ENCODE measurements at places on chromosomes 7 and 10. TPM values are rescaled to one million over a fixed set of nuclear protein-coding genes. Genes with fewer than 3 reads are reported as not detected.

GRCh38 chr10:329361-330099, 194.3 kb downstream of the ZMYND11 start:
- no peak for DNase-seq

DNA sequence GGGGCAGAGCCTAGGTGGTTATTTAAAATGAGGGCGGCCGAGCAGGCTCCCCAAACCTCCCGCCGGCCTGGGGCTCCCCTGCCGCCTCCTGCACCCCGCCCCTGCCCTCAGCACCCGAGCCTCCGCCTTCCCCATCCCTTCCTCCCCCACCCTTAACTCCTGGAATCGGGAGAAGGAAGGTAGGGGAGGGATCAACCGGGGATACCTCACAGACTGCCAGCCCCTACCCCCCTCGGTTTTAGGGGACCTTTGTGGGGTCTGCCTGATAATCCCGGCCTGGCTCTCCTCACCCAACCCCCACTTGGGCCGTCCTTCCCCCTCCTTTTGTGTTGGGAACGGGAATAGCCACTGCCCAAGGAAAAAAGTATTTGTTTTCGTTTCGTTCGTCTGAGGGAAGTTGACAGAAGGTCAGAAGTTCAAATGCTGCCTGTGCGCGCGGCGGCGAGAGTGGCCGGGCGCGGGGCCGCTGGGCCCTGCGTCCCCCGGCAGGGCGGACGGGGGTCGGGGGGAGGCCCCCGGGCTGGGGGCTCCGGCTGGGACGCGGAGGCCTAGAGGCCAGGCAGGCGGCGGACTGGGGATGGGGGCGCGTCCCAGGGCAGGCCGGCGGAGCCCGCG, 2.8 kb downstream of the SHH start:
- no peak for DNase-seq

DNA sequence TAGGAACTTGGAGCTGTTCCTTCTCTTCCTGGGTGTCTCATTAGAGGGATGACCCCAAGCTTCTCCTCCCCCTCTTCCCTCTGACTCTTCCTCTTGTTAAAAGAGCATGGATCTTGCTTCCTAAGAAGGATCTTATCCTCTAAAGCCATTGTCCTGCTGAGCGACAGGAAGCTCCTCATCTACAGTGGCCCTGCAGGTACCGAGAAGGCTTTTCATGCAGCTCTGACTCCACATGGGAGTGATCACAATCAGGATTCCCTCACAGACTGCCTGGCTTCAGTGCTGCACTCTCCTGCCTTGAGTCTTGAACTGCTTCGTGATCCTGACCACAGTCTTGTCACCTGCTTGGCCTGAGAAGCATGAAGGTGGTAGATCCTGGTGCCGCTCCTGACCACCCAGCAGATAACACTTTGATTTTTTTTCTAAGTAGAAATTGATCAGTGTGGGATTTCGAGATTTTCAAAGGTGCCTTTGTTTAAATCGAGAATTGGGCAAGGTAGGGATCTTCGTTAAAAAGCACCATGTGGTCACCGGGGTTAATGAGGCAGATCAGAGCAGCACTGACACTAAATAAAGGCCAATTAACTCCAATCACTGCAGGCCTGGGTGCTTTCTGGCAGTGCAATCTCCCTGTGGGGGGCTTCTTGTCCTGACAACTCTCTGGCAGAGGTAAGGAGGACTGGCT, 376.4 kb downstream of the NRG3 start:
- no peak for DNase-seq

- no peak for DNase-seq
Observed at GRCh38 chr7:114852293-114852692, 69.6 kb upstream of the MDFIC start.

DNA sequence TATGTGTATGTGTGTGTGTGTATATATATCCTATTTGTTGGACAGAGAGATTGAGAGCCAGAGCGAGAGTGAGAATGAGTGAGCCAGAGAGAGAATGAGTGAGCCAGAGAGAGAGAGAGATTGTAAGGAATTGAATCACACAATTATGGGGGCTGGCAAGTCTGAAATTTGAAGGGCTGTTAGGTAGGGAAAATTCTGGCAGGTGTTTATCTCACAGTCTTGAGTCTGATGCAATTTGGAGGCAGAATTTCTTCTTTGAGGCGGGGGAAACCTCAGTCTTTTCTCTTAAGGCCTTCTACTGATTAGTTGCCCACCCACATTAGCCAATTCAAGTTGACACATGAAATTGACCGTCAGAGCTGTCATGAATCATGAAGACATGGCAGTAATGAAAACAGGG, 41.0 kb upstream of the WASL start:
- no peak for DNase-seq

- no peak for DNase-seq
Observed at GRCh38 chr7:116862951-116863670, 724 bp downstream of the CAPZA2 start.

- DNase-seq = no peak
Observed at GRCh38 chr7:12226756-12227155, 15.7 kb downstream of the TMEM106B start.

- no peak for DNase-seq
Observed at GRCh38 chr7:73329861-73330581, 2.1 kb downstream of the FKBP6 start.

DNA sequence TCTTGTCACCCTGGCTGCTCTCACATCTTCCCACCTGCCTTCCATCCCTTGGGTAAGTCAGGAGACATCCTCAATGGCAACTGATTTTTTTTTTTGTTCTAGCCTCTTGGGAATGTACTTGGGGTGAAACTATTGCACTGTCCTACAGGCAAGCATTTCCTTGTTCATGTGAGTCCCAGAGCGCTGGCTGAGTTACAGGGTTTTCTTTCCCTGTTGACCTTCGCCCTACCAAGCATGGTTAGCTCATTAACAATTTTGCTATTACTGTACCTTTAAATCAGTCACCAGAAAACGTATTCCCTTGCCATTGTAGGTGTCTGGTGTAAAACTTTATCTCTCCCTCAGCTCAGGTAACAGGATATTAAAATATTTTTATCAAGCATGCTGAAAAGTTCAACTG, 98.9 kb downstream of the PRLHR start:
- no peak for DNase-seq

- DNase-seq = no peak
Observed at GRCh38 chr7:134431815-134432214, 27.1 kb downstream of the AKR1B1 start.

DNA sequence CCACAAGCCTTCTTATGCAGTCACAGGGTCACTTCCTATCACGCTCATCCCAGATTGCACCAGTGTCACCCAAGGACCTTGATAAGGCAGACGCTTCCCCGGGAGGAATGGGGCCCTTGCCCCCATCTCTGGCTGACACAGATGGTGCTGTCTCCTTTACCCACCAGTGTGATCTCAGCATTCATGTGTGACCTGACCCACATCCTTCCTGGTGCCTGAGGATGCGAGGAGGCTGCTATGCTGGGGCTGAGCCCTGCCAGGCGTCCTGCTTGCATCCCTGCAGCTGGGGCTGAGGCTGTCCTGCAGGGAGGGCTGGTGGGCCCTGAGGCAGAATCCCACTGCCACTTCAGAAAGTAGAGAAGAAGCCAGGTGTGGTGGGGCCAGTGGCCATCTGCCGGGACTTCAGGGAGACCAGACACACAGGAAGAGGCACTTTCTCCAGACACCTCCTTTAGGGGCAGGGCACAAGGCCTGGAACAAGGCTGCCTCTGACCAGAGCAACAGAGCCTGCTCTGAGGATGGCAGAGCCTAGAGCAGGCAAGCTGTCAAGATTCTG, 35.3 kb downstream of the RASGEF1A start:
- DNase-seq = no peak

DNA sequence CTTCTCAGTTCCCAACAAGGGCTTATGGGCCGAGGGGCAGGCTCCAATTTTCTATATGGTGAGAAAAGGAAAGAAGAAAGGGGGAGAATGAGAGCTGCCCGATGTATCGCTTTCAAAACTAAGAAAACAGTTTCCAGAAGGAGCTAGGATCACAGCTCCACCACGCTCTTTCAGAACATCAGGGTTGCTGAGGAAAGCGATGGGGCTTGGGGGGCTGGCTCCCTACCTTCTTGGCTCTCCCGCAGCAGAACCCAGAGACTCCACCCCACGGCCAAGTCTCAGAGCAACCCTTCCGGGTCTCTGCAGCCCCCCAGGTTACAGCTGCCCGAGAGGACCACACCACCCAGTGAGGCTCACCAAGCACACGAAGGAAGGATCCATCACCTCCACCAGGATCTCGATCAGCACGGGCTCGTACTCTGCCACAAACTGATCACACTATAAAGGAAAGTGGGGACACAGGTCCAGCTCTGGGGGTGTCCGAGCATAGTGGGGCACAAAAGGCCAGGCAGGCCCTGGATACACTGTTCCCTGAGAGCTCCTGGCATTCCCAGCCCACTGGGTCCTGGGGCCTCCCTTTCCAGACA, 32.3 kb downstream of the PSAP start:
- no peak for DNase-seq

- DNase-seq = no peak
Observed at GRCh38 chr10:124155781-124156435, 62.5 kb upstream of the CHST15 start.

- no peak for DNase-seq
Observed at GRCh38 chr7:68381731-68382130, 1216.5 kb upstream of the AUTS2 start.

DNA sequence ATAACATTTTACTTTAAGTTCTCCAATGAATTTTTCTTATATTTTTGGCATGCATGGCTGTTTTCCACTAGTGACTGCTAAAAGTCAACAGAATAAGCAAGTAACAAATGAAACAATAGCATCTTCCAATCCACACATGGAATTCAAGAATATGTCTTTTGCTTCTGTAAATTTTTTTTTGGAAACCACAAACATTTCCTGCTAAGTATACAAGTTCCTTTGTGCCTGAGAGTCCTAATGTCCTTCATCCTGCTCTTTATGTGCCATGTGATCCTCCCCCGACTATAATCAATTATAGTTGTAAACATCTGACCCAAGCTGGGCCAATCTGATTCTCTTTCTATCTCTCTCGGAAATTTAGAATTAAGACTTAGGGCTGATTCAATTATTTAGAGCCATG, 61.2 kb downstream of the PPP1R3C start:
- no peak for DNase-seq

- DNase-seq = no peak
Observed at GRCh38 chr7:43931346-43931745, 5.1 kb downstream of the UBE2D4 start.

The ADO gene
- polyA plus RNA-seq = 29.8 TPM

The ANKRD61 gene
- polyA plus RNA-seq = 1.0 TPM

The FOXL3 gene
- polyA plus RNA-seq = 0.23 TPM

The SPOCK2 gene
- polyA plus RNA-seq = 151 TPM

All from renal cortex interstitium (tissue), 15 donors.